ENCODE measurements at places on chromosomes 16 and 17.

GRCh38 chr16:52912565-52913173 lies 140.0 kb downstream of the CHD9NB start:
- DNase-seq: peak; percentile 70

- no peak for DNase-seq
Observed at GRCh38 chr16:71537643-71538042, 11.4 kb downstream of the CHST4 start.

GRCh38 chr17:30104575-30105339 lies 11.9 kb upstream of the NSRP1 start:
- peak; percentile 77 for DNase-seq

- no peak for DNase-seq
Observed at GRCh38 chr17:39618246-39618913, 8.4 kb upstream of the PPP1R1B start.

DNA sequence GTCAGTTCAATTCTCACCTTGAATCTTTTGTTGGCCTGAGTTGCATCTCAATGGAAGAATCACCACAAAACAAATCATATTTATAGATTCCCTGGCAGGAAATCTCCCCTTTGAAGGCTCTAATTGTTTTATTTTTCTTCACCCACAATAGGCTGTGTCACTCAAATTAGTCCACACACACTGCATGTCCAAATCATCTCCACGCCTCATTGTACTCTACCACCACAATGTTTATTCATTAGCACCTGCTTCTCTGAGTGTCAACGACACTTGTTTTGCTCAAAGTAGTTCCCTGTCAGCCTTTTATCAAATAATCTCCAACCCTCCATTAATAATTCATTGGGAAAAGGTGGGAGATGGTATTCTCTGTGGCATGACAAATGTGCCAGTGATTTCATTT lies 164.3 kb downstream of the ABCC12 start:
- no peak for DNase-seq

- DNase-seq: no peak
Observed at GRCh38 chr17:9389111-9389527, 186.5 kb downstream of the STX8 start.

- no peak for DNase-seq
Observed at GRCh38 chr17:69757688-69758430, 317.2 kb upstream of the KCNJ16 start.

DNA sequence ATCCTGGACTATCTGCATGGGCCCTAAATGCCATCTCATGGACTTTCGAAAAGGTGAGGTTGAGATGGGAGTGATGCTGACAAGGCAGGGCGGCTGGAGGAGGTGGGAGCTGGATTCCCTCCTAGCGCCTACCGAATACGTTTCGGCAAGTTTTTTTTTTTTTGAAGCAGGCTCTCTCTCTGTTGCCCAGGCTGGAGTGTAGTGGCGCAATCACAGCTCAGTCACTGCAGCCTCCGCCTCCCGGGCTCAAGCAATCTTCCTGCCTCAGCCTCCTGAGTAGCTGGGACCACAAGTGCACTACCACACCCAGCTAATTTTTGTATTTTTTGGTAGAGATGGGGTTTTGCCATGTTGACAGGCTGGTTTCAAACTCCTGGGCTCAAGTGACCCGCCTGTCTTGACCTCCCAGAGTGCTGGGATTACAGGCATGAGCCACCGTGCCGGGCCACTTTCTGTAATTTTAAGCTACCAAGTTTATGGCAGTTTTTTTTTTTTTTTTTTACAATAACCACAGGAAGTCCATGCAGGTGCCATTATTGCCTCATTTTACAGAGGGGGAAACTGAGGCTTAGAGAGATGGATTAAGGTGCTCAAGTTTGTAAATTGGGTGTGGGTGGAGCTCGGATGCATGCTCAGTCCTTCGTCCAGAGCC lies 246.4 kb downstream of the PRKCA start:
- no peak for DNase-seq

DNA sequence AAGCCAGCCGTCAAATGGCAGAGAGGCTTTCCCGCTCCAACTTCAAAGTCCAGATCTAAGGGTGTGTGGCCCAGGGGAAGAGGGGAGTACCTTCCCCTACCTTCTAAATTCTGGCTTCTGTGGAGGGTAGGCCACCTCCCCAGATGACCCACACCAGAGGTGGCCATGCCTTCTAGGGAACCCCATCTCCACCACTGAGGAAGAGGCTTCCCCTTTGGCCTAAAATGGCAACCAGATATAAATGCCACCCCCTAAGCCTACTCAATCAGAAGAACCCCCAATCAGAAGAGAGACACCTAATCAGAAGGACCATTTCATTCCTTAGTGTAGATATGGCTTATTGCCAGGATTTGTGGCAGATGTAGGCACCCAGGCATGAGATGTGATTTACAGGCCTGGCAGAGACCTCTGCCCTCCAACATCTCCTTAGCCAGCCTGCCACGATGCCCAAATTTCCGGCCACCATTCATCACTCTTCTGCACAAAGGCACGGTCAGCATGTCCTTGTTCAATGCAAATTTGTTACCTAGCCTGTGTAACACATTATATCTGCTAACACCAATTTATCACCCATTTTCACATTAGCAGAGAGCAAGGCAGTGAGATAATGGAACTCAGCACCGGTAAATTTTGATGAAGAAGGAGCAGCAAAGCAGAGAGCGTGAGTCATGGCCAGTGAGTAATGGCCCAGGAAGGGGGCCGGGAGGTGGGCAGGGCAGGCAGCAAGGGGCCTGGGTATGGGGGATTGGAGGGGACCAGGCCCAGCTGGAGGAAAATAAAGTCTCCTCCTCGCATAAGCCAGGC lies 1.2 kb upstream of the MGAT5B start:
- DNase-seq: peak; percentile 5

- DNase-seq: peak; percentile 65
Observed at GRCh38 chr16:4614571-4615383, at the start of gene UBALD1. UBALD1 (minus strand) TSS chr16:4614888; CDS start chr16:4614797, 91 bp downstream.

- DNase-seq: no peak
Observed at GRCh38 chr16:79543219-79543618, 57.3 kb downstream of the MAF start.

GRCh38 chr16:82601989-82602640 lies 24.7 kb upstream of the CDH13 start:
- no peak for DNase-seq

DNA sequence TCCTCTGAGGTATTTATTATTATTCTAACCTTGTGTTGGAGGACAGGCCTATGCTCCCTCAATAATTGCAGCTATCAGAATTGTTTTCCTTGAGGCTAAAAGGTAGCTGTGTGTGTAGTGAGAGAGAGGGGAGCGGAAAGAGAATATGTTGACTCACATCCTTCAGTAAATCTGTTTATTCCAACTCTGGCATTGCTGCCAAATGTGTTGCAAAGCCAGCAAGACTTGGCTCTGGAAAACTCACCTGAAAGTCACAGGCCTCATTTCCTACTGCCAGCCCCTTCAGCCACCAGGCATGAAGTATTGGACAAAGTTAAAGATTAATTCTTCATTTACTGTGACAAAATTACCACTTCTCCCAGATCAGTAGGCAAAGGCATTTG lies 9.6 kb downstream of the CA10 start:
- no peak for DNase-seq

DNA sequence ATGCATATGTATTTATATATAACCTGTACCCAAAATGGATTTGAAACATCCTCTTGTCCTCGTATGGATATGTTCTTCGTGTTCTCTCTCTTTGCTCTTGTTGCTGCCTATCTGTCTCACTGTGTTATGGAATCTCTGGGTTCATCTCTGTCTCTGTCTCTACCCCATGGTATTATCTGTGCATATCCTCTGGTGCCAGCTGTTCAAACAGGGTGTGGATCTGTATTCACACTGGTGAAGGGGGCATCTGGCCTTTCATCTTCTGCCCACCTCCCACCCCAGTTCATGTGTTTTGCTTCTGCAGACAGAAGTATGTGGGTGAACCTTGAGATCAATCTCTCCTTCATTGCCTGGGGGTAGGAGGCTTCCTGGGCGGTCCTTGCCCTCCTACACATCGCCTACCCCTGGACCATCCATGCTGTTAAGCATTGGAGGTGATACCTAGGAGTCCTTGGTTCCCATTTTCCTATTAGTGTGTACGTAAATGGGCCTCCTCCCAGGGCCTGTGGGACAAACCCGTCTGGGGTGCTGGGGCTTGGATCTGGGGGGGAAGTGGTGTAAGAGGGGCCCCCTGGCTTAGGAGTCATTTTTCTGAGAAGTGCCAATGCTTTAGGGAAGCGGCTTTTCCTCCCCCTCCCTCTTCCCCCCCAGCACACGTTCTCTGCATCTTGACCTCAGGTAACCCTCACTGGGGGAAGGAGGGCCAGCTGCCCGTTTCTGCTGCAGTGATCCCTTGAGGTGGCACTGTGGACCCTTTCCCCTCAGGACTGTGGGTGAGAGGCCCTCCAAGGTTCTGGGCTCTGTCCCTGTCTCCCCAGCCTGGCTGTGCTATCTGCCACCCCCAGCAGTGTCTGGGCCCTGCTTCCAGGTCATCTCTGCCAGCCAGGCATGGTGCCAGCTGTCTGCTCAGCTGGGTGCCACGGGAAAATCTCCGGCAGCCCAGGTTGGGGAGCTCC lies 21.1 kb downstream of the RARA start:
- peak; percentile 32 for DNase-seq

GRCh38 chr16:89523680-89524344 lies 15.6 kb downstream of the SPG7 start:
- DNase-seq: no peak

- DNase-seq: peak; percentile 28
Observed at GRCh38 chr17:20123209-20123608, 114.0 kb downstream of the SPECC1 start.

- no peak for DNase-seq
Observed at GRCh38 chr17:7026471-7027115, 3.7 kb downstream of the BCL6B start.

DNA sequence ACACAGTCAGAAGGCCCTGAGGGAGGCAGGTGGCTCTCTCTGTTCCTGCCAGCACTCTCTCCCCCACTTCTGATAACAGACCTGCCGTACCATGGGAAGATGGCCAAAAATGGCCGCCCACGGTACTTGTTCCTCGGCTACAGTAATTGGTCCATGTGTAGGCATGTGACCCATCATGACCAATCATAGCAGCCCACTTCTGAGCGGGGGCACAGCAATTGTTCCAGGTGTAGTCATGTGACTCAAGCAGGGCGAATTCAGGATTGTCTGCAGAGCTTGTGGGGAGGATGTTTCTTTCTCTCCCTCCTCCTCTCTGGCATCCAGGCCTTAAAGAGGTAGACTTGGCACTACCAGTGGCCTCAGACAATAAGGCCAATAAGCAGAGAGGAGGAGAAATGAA lies 250.4 kb downstream of the MRTFB start:
- DNase-seq: no peak

DNA sequence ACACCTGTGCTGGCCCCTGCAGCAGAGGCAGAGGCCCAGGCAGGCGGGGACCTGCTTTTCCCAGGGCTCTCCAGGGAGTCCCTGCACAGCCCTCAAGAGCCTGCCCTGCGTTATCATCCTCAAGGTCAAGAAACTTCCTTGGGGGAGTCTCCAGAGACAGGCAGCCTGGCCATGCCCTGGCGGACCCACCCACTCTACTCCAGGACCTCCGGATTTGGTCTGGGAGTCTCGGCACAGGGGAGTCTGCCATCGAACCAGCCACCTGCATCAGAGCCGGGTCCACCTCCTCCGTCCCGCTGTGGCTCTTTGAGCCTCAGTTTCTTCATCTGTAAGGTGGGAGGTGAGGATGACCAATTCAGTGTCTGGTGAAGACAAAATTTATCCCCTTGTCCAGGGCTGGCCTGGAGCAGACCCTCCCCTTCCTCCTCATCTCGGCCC lies 75.3 kb upstream of the TNRC6C start:
- no peak for DNase-seq

GRCh38 chr16:1929105-1929504 lies 10.9 kb upstream of the HS3ST6 start:
- DNase-seq: peak; percentile 13

GRCh38 chr17:28597606-28598383 lies 1.0 kb downstream of the SPAG5 start:
- DNase-seq: peak; percentile 3

GRCh38 chr17:81655378-81656117 lies 794 bp downstream of the PDE6G start:
- no peak for DNase-seq

DNA sequence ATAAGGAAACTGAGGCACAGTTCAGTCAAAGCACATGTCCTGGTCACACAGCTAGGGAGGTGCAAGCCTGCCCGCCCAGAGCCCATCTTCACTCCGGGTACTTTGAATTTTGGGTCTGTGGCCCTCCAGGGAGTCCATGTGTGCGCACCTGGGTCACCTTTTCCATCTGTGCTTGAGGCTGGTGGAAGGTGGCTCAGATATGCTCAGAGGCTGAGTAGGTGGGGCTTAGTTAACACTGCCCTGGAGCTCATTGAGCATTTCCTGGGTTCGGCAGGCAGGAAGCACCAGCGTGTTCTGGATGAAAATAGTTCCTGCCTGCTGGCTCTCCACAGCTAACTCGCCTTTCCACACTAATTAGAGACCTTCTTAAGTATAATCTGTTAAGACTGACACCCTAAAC lies 19.2 kb downstream of the FAM234A start:
- no peak for DNase-seq

DNA sequence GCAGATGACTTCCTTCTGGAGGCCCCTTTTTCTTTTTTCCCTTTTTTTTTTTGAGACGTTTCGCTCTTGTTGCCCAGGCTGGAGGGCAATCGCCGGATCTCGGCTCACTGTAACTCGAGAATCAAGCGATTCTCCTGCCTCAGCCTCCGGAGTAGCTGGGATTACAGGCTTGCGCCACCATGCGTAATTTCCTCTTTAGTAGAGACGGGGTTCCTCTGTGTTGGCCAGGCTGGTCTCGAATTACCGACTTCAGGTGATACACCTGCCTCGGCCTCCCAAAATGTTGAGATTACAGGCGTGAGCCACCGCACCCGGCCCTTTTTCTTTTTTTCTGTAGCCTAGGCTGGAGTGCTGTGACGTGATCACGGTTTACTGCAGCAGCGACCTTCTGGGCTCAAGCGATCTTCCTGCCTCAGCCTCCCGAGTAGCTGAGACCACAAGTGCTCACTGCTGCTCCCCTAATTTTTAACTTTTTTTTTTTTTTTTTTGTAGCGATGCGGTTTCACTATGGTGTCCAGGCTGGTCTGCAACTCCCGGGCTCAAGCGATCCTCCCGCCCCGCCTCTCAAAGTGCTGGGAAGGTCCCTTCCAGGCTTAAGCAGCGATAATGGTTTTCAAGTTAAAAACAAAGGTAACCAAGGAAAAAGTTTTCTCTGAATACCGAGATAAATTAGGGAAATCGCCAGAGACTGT lies 956 bp upstream of the IST1 start:
- no peak for DNase-seq

DNA sequence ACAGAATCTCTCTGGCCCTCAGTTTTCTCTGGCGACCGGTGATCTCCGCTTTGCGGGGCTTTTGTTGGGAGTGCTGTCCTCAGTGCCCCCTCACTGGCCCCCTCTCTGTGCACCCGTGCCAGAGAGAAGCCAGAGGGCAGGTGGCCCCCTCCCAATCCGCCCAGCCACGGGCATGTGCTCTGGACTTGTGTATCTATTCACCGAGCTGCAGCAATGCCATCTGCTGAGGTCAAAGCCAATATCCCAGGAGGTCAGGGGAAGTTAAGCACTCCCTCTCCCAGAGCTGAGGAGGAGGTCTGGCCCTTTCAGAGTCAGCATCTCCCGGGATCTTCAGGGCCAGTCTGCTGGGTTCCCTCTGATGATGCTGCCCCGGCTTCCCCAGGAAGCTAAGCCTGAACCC lies 5.1 kb downstream of the CACNG5 start:
- DNase-seq: no peak

- no peak for DNase-seq
Observed at GRCh38 chr17:2707721-2708584, 3.6 kb downstream of the CLUH start.
